Type B pancreatic cell (in vitro differentiated cells): ENCODE measurements at places on chromosomes 11 and 22.

DNA sequence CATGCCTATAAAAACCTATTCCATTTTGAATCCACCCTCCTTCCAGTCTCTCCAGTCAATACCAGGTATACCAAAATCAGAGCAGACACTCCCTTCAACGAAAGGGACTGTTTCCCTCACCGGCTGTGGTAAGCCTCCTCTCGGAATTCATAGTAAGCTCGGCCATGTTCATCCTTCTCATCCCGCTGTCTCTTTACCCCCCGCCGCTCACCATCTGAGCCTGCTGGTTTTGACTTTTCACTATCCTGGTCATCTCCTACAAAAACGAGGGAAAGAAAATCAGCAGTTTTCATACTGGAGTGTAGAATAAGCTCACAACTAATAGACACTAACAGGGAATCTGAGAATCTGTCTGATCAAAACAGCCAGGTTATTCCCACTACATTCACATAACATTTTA is 3.1 kb downstream of the HNRNPUL2 start:
- DNase-seq: no peak

GRCh38 chr11:2775626-2776350 is 76.0 kb upstream of the KCNQ1OT1 start:
- DNase-seq: peak; percentile 67

GRCh38 chr22:24414523-24414922 is 12.9 kb upstream of the ADORA2A start:
- no peak for DNase-seq

DNA sequence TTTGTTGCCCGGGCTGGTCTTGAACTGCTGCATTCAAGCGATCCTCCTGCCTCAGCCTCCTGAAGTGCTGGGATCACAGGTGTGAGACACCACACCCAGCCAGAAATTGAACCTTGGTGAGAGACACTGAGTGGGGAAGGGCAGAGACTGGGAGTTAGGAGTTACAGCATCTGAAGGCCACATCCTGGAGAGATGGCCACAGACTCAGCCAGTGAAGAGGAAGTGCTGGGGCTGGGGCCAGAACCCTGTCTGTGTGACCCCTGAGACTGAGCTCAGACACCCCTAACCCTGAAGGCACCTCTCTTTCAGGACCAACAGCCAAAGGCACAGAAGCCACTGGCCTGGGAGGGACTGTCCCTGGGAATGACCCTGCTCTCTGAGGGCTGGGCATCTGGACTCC is 33.8 kb downstream of the TXN2 start:
- DNase-seq: no peak

DNA sequence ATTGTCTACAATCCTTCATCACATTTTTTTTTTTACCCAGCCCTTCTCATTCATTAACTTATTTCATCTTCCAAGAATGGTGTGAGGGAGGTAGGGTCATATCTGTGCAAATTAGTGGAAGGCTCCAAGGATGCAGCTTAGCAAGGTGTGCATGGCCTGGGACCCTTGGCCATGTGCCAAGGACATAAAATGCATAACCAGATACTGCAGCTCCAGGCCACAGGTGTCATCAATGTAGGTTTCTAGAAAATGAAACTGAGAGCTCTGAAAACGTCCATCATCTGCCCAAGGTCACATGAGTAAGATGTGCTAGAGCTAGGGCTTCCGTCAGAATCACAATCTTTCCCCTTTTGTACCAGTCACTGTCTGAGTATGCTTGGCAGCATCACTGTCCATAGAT is 29.8 kb downstream of the ANKK1 start:
- DNase-seq: no peak

DNA sequence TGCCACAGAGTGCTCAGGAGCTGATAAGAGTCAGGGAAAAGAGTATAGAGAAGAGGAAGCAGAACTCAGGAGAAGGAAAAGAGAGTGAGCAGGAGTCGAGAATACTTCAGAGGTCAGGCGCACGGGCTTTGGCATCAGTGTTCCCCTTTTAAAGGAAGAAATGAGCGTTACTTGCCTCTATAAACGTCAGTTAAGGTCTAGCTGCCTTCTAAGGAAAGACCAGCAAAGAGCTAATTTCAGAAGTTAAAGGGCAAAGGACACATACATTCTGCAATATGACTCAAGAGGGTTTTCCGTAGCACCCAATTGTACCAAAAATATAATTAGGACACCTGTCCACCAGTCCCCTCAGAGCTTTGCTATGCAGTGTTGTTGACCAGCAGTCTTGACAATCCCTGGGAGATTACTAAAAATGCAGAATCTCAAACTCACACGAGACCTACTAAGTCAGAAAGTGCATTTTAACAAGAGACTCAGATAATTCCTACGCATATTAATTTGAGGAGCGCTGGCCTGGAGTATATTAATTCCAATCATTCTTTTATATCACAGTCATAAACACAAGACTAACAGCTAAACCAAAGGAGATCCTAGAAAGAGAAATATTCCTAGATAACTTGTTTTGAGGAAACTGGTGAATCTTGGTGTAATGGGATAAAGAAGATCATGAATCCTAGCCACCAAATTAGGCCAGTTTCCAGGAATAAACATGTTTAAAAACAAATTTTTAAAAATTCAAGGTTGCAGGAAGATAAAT is 249.0 kb downstream of the CADM1 start:
- no peak for DNase-seq

GRCh38 chr11:75237050-75237449 is 3.5 kb upstream of the TPBGL start:
- DNase-seq: no peak

DNA sequence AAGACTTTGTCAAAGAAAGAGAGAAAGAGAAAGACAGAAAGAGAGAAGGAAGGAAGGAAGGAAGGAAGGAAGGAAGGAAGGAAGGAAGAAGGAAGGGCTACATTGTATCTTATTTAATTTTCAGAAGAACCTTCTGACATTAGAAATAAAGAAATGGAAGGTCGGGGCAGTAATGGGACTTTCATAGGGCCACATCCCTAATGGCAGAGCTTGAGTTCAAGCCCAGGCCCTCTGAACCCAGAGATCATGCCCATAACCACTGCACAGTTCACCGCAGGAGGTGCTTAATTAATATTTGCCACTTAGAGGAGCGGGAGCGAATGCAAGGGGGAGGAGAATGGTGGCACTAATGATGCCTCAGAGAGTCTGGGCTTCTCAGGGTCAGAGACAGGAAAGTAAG is 233.3 kb downstream of the MN1 start:
- DNase-seq: no peak

DNA sequence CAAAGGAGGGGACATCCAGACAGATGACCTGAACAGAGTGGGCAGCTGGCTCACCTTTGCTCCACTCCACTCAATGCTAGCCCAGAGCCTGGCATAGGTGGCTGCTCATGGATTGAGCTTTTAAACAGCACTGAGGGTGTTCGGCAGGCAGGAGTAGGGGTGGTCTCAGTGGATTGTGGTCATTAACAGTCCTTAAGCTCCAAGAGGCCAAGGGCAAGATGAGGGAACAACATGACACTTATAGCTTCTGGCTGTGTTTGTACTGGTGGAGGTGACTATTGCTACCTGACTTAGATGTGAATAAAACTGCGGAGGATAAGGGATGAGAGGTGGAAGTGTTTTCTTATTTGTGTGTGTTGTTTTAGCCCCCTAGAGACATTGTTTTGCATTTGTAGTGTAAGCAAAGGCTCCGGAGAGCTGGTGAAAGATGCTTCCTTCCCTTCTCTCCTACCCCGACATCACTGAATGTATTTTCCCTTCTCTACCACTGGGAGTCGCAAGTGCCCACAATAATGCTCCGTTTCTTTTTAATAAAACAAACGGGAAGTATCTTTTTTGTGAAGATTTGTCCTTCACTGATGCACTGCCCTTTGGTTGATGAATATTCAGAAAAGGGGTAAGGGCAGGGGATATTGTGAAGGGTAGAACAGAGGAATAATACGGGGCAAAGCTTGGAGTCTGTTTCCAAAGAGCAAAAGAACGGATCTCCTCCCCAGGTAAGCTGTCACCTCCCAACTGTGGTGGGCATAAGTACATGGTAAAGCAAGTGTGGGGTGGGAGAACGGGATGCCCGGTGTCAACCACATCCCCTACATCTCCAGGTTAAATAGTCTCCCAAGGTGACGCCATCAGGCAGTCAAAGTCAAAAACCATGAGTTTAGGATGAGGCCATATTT is 27.5 kb upstream of the MTNR1B start:
- no peak for DNase-seq

DNA sequence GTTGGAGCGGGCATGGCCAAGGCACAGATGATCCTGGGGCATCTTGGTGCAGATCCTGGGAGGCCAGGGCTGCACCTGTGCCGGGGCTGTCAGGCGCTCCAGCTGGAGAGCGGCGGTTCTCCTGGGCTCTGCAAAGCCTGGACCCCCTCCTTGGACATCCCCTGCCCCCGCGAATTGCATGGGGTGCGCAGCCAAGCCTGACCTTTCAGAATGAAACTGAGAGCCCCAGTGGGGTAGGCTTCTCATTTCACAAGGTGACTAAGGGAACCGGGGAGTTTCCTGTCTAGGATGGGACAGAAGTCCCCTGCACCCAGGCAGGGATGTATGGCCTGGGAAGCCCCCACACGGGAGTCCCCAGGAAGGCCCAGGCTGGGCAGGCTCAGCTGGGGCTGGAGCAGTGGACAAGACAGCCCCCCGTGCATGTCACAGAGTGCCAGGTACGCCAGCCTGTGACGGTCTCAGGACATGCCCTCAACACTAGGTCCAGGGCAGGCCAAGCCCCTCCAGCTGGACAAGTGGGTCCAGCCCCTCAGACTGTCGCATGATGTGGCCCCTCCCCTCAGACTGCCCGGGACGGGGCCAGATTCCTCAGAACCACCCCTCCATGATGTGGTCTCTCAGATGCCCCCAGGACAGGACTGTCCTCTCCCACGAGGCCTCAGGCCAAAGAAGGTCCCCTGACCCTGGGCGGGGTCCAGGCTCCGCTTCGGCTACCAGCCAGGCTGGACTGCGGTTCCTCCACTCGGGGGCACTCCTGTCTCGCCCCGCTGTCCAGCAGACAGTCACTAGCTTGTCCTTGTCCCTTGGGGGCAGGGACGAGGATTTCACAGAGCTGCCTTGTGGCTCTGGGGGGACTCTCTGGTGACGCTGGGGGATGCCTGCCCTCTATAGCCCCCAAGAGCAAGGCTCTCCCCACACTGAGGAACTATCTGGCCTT is 2.3 kb downstream of the LSP1 start:
- DNase-seq: no peak

DNA sequence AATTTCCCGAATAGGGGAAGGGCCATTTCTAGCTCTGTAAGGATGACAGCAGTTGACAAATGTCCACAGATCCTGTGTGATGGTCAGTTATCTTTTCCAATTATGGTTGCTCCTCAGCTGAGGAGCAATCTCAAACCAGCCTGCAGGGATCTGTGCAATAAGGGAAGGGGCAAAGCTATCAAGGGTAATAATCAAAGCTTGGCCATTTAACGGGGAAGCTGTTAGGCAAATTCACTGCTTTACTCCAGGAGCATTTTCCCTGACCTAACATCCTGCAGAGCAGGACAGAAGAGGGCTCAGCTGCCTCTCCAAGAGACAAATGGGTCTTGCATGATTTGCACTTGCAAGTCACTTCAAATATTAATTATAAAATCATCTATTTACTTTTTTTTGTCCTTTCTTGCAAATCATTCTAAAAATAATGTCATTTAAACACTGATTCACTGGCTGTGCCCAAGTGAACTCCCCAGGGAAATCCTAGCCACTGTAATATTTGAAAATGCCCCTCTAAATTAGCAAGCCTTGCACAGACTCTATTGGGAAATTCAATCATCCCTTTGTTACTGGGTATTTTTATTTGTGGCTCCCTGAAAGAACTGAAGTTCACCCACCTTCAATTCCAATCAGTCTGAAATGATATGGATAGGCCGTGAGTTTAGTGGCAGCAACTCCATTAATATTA is 1256.7 kb downstream of the LRRC4C start:
- no peak for DNase-seq

- DNase-seq: peak; percentile 4
Observed at GRCh38 chr22:43654271-43654670, 157.8 kb downstream of the EFCAB6 start.

DNA sequence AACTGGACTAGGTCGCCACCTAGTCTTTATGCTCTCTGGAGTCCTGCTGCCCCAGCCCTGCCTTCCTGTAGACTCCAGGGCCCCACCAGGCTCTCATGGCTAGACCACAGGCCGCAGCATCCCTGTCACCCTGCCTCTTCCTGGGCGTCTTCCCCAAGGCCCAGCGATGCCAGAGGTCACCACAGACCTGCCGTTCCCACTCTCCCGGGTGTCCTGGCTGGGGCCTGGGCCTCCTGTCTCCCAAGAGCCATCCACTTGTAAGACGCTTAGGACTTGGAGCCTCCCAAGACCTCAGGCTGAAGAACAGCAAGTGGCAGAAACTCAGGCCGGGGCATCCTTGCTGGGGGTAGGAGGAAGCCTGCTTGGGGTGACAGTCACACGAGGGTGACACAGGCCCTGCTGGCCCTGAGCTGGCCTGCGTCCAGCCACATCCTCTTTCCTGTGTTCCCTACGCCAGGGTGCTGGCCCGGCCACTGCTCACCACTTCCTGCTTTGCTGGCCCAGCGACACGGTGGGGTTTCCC is 2.0 kb upstream of the TCIRG1 start:
- no peak for DNase-seq
